ENCODE measurements at places on chromosomes 2 and 18.

DNA sequence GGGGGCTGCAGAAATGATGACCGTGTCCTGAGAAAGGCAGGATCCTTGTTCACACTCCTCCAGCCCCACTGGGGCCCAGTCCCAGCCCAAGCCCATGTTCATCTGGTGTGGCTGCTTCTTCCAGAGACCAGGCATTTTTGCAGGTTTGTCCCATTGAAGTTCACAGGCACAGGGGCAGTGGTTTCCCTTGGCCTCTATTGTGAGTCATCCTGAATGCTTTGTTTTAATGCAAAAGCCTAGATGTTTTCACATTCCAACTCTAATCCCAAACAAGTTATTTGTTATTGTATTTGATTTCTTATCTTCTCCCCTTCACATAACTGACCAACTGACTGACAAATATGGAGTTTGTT is 426.4 kb upstream of the ID2 start:
- DNase-seq: no peak

GRCh38 chr18:29225351-29225750 is 1048.4 kb upstream of the CDH2 start:
- DNase-seq: no peak

GRCh38 chr2:232532419-232532818 is 6.5 kb downstream of the CHRND start:
- no peak for DNase-seq

GRCh38 chr2:182916417-182916816 is 50.0 kb upstream of the FRZB start:
- no peak for DNase-seq

DNA sequence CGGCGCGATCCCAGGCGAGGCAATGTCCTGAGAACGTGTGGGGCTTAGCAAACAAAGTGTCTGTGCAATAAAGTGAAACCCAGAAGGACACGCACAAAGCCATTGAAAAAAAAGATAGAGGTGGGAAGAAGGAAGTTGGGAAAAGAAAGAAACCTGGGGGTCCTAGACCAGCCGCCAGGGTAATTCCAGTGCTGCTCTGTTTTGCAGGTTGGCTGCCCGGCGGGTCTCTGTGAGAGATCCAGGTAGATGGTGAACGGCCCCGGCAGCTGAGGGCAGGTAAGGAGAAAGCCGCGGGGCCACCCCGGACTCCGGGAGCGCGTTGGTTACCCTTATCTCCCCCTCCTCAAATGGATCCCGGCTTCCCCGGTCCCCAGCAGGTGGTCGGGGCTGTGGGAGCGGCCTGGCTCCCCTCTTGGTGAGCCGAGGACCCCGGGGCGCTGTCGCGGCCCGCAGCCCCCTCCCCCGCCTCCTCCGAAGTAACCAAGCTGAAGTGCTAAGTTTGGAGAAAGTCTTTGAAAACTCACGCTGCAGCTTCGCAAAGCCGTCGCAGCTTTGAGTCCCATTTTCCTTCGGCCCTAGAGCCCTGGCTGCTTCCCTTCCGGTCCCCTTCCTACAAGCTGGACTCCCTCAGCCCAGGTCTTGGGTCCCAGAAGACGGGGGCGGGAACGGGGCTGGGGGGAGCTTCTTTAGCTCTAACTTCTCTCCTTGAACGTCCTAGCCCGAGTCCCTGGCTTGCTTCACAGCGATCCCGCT is 588 bp downstream of the OTX1 start:
- no peak for DNase-seq

GRCh38 chr2:68710336-68710735 is 24.3 kb upstream of the ARHGAP25 start:
- no peak for DNase-seq

DNA sequence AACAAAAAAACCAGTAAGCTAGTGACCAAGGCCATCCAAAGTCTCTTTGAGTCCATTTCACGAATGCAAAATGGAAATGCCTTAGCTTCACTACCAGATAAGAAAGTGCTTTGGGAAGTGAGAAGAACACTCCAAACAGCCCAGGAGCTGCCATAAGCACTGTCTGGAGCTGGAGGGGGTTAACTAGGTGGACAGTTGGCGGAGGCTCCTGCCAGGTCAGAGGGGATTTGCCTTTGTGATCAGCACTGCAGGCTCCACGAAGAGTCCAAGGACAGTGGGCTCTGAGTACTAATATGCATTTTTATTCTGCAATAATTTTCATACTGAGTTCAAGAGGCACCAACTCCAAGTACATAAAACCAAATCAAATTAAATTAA is 233.3 kb upstream of the SMAD2 start:
- DNase-seq: no peak

All from Peyer's patch (tissue), 4 donors.